ENCODE measurements at places on chromosomes 12 and 14.

DNA sequence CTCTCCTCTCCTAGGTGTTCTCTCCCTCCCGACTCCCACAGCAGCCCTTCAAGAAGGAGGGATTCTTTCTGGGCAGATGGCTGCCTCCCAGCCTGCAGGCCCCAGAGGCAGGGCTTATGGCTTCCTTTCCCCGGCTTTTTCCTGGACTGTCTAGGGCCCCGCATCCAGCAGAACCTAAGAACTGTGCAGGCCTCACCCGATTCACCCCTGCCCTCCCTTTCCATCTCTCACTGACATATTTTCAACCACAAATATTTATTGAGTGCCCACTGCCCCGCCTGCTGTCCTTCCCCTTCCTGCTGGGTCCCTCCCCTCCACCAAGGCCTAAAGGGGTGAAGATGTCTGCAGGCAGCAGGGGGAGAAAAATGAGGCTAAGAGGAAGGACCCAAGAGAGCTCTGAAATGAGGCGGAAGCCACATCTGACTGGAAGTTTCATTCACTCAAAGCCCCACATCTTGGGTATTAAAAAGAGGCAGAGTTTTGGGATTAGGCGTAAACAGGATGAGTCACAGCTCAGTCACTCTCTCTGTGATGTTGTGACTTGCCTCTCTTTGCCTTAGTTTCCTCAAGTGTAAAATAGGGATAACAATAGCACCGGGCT is 2.9 kb downstream of the SCNN1A start:
- peak; percentile 62 for DNase-seq

DNA sequence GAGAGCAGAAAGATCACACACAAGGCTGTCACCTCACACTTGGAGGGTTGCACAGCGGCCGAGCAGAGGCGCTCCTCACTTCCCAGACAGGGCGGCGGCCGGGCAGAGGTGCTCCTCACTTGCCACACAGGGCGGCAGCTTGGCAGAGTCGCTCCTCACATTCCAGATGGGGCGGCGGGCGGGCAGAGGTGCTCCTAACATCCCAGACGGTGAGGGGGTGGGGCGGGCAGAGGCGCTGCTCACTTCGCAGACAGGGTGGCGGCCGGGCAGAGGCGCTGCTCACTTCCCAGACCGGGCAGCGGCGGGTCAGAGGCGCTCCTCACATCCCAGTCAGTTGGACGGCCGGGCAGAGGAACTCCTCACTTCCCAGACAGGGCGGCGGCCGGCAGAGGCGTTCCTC is 9.1 kb downstream of the TMBIM4 start:
- DNase-seq = no peak

DNA sequence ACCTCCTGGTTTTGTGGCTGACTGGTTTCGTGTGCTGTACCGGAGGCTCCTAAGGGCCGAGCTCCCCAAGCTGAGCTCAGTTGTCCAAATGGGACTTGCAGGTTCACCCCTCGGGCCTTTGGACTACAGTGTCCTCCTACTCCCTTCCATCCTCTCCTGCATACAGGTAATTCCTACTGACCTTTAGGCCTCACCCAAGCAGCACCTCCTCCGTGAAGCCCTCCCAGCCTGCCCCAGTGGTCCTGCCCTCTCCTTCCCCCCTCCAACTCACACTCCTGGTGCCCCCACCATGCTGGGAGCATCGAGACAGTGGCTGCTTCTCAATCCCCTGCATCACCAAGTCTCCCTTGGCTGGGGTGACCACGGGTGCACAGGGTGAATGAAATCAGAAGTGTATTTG is 27.1 kb upstream of the YY1 start:
- no peak for DNase-seq

GRCh38 chr12:32377344-32378055 is 21.9 kb upstream of the FGD4 start:
- no peak for DNase-seq

DNA sequence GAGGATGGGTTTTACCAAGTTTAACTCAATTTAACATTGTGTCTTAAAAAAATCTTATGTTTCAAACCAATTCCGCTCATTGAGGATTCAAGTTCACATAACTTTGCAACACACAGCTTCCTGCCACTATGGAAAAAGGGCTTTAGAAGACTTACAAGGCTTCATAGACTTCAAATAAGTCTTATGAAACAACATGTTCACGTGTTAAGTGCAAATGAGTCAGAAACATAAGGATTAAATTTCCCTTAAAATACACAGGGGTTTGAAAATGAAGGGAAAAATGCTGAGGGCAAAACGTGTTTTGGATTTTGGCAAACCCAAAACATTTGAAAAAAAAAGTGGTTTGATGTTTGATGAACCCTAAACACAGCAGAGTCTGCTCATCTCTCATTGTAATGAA is 364.8 kb downstream of the BMP4 start:
- DNase-seq = no peak

DNA sequence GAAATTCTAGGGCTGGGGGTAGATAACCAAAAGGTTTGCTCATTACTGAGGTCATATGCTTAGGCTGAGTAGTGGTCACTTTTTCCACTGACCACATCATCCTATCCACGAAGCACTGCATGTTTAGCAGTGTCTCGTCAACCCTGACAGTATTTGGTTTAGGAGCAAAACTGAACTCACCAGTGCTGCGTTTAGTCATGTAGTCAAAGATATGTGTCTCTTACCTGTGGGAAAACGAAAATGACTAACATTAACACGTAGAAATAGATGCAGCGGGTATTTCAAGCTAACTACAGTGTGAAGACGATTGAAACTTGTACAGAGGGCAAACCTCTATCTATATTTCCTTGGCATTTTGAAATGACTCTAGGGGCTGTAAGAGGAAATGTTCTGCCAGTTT is 34.6 kb downstream of the MTHFD1 start:
- no peak for DNase-seq

GRCh38 chr12:25829192-25829591 is 129.3 kb upstream of the RASSF8 start:
- DNase-seq = peak; percentile 71

- DNase-seq = no peak
These were observed 291.8 kb downstream of the FOXN3 start for GRCh38 chr14:89125216-89125615.

DNA sequence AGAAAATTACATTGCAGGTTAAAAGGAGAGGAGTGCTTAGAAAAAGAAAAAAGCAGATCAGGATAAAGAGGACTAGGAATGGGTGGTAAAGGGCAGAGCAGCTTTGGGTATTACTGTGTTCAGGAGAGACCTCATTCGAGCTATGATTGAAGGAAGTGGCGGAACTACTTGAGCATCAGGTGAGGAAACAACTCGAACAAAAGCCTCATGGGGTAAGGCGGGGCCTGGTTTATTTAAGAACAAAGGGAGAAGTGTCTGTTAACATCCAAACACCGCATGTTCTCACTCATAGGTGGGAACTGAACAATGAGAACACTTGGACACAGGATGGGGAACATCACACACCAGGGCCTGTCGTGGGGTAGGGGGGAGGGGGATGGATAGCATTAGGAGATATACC is 444.6 kb upstream of the CCDC196 start:
- no peak for DNase-seq

- peak; percentile 86 for DNase-seq
These were observed 5.6 kb upstream of the LBHD2 start for GRCh38 chr14:103078420-103078749.

- no peak for DNase-seq
These were observed 29.0 kb downstream of the LTBP2 start for GRCh38 chr14:74582910-74583581.

GRCh38 chr12:127909041-127909440 is 357.9 kb upstream of the TMEM132C start:
- no peak for DNase-seq

GRCh38 chr12:50103767-50104321 is at the start of gene GPD1:
Gene GPD1 (plus strand): TSS chr12:50104008. CDS start chr12:50104051, 43 bp downstream.
- no peak for DNase-seq

- DNase-seq = no peak
These were observed 196.6 kb upstream of the EGLN3 start for GRCh38 chr14:34147461-34147860.

DNA sequence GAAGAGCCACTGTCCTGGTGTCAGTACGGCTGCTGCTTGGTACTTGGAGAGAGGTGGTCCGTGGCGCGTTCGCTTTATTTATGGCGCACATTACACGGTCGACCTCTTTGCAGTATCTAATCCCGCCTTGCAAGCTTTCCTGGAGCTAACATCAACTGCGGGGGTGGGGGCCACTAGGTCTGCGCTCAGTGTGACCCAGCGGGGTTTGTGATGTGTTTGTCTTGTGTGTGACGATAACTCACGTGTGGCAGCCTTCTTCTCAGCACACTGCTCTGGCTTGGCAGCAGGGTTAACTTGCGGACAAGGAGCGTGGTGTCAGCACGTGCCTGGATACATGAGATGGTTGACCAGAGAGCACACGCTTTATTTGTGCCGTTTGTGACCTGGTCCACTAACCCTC is 122.2 kb upstream of the RTL1 start:
- no peak for DNase-seq

GRCh38 chr14:94673781-94674231 is 61.6 kb downstream of the SERPINA3 start:
- DNase-seq = no peak

All from suppressor macrophage treated with lipopolysaccharide for 4 hours (primary cell).